Pancreas (tissue), 10 donors: ENCODE measurements at places on chromosomes 11 and 22. TPM values are rescaled to one million over a fixed set of nuclear protein-coding genes. Genes with fewer than 3 reads are reported as not detected.
A peak's percentile ranks its signal among the peaks of the same experiment; 100 is the strongest.

DNA sequence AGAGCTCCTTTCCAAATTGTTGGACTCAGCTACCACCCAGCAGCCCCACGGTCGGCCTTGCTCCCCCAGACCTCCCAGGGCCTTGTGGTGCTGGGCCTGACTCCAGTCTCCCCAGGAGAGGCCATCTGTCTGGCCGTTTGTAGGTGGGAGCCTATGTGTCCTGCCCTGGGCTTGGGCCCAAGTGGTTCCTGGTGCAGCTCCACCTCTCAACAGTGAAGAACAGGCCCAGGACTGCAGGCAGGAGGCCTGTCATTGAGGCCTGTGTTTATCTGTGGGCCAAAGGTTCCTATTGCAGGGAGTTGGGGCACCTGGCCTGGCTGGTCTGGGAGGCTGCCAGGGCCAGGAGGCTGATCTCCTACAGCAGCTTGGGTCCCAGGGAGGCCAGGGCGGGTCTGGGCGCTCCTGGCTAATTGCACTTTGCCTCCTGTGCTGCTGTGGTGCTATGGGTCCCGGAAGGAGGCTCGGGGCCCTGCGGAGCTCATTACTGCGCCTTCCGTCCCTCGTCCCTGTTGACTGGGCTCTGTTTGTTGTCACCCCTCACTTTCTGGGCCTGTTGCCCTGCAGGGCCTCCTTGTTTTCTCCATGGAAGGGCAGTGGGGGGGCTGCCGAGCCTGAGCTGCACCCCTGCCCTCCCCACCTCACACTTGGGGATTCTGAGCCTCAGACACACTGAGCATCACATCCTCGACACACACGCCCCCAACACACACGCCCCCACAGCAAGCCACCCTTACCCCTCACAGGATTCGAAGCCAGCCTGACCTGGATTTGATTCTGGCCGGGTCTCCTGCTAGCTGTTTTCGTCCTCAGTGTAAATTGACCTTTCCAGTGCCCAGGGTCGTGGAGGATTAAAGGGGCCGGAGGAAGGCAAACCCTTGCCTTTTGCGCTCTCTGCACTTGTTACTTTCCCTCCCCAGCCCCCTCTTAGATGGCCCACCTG lies 6.8 kb upstream of the OMP start:
- no peaks in the 10 kb centered on the region for H3K27me3 ChIP-seq
- H3K36me3 ChIP-seq: no peaks in the 10 kb centered on the region
- no peak overlapping the region for H3K4me3 ChIP-seq
- peak overlapping the region; percentile 12 for H3K27ac ChIP-seq
- no peaks in the 10 kb centered on the region for H3K4me1 ChIP-seq

DNA sequence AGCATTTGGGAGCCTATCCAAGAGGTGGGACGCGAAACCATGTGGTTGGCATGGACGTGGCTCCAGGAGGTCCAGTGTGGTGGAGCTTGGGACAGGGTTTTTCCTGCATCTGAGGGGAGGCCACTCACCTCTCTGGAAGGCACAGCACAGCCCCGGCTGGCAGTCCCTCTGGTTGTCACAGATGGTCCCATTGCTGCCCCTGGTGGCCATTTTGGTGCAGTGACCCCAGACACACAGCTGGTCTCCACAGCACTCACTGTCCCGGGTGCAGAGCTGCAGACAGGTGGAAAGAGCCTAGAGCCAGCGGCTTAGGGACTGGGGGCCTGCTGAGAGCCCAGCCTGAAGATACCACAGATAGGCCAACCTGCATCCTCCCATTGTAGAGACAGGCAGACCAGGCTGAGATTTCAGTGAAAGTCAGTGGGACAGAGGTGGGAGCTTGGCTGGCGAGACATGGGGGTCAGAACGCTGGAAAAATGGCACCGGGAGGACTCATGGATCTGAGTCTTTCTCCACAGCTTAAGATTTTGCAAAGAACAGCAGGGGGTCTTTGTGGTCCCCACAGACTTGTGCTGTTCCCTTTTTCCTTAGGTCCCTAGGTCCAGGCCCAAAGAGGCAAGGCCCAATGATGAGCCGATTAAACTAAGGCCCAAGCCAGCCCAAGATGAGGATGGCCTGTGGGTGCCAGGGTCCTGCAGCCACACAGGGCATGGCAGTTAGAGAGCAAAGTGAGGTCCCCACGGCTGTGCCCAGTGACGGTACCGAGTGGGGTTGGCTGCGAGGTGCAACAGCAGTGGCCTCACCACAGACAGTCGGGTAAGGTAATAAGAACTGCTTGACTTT lies 41.4 kb downstream of the DKK3 start:
- no peaks in the 10 kb centered on the region for H3K4me1 ChIP-seq
- peak; percentile 85 for DNase-seq
- no peaks in the 10 kb centered on the region for H3K27me3 ChIP-seq
- no peak overlapping the region for H3K4me3 ChIP-seq
- H3K36me3 ChIP-seq: no peaks in the 10 kb centered on the region

DNA sequence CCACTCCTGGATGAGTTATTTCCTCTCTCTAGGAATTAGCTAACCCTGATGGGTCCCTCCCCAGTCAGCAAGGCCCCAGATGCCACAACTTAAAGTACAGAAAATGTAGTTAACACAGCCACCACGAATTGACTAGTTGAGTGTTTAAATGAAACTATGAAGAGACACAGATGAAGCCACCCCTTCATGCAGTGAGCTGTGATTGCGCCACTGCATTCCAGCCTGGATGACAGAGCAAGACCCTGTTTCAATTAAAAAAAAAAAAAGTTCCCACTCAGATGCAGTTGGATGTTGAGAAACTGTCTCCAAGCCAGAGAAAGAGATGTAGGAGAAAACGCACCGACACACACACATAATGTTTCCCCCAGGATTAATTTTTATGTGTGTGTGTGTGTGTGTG lies 53.3 kb downstream of the SCN3B start:
- no peaks in the 10 kb centered on the region for H3K36me3 ChIP-seq
- no peak overlapping the region for H3K4me3 ChIP-seq
- no peak overlapping the region for H3K27ac ChIP-seq
- no peak for DNase-seq
- H3K4me1 ChIP-seq: no peaks in the 10 kb centered on the region

- no peaks in the 10 kb centered on the region for H3K36me3 ChIP-seq
- no peak overlapping the region for H3K27ac ChIP-seq
Measured at GRCh38 chr22:43230971-43231723, 44.2 kb upstream of the TTLL12 start.

The NXPE2 gene
- not detected for total RNA-seq

The OR52N4 gene
- not detected for total RNA-seq

DNA sequence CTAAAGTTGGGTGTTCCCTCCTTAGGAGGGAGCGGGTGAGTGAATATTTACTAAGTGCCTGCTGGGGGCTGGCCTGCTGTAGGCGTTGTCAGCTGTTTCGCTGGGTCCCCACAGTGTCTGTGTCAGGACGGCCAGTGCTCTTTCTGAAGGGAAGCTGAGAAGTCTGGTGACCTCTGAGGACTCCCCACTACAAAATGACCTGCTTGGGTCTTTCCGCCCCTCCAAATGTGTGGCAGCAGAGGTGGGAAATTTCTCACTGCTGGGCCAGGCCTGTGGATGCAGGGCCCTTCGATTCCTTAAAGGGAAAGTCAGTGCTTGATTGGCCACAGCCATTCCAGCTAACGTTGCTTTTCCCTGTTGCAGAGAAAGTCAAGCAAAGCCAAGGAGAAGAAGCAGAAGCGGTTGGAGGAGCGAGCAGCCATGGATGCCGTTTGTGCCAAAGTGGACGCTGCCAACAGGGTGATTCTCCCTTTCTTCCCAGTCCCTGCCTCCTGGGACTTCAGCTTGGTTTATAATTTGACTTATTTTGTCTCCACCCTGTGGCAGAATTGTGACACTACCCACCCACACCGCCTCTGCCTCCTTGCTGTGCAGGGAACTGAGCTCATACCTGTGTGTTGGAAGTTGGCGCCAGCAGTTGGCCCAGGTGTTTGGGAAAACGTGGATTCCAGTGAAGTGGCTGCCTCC lies 6.8 kb downstream of the NAA40 start:
- no peaks in the 10 kb centered on the region for H3K36me3 ChIP-seq
- peak overlapping the region; percentile 5 for H3K27ac ChIP-seq
- peaks cover 8% of the 10 kb centered on the region for H3K4me1 ChIP-seq

- no peaks in the 10 kb centered on the region for H3K36me3 ChIP-seq
- no peak for DNase-seq
- no peak overlapping the region for H3K4me3 ChIP-seq
- no peaks in the 10 kb centered on the region for H3K4me1 ChIP-seq
Measured at GRCh38 chr22:44426981-44427380, 71.1 kb downstream of the RTL6 start.

GRCh38 chr11:64996710-64997380 lies at the start of gene BATF2:
TSS of gene BATF2 (minus strand) at chr11:64996971. CDS start at chr11:64996914, 57 bp downstream.
- H3K27me3 ChIP-seq: no peaks in the 10 kb centered on the region
- H3K4me1 ChIP-seq: peaks cover 26% of the 10 kb centered on the region
- no peaks in the 10 kb centered on the region for H3K36me3 ChIP-seq
- peak; percentile 92 for DNase-seq
- H3K27ac ChIP-seq: peak within 1 kb of the TSS; percentile 75

- H3K27me3 ChIP-seq: no peaks in the 10 kb centered on the region
- H3K27ac ChIP-seq: no peak overlapping the region
- no peak overlapping the region for H3K4me3 ChIP-seq
- no peaks in the 10 kb centered on the region for H3K4me1 ChIP-seq
- no peaks in the 10 kb centered on the region for H3K36me3 ChIP-seq
Measured at GRCh38 chr11:17343907-17344306, 7.7 kb upstream of the NCR3LG1 start.

DNA sequence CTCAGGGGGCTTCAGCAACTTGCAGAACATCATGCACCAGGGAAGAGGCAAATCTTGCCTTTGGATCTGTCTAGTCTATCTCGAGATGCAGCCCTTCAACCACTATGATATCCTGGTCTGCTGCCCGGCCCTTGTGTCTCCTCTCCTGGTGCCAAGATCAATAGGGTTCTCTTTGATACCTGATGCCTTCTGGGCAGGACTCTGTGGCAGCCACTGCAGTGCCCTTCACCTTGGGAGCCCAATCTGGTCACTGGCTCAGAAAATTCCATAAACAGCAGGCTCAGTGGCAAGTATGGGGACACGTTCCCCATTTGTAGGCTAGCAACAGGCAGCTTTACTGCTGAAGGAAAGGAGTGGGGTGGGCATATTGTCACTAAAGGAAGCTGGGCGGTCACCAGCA lies 23.4 kb downstream of the SYN3 start:
- H3K4me1 ChIP-seq: no peaks in the 10 kb centered on the region
- H3K36me3 ChIP-seq: no peaks in the 10 kb centered on the region
- DNase-seq: no peak
- no peak overlapping the region for H3K27ac ChIP-seq
- H3K27me3 ChIP-seq: no peaks in the 10 kb centered on the region
- no peak overlapping the region for H3K4me3 ChIP-seq

The TCN1 gene
- total RNA-seq: 3.1 TPM
